Central memory CD4-positive, alpha-beta T cell (primary cell): ENCODE measurements at places on chromosomes 2 and 18.

- no peak for DNase-seq
Measured at GRCh38 chr2:10834068-10834655, 21.6 kb upstream of the PDIA6 start.

DNA sequence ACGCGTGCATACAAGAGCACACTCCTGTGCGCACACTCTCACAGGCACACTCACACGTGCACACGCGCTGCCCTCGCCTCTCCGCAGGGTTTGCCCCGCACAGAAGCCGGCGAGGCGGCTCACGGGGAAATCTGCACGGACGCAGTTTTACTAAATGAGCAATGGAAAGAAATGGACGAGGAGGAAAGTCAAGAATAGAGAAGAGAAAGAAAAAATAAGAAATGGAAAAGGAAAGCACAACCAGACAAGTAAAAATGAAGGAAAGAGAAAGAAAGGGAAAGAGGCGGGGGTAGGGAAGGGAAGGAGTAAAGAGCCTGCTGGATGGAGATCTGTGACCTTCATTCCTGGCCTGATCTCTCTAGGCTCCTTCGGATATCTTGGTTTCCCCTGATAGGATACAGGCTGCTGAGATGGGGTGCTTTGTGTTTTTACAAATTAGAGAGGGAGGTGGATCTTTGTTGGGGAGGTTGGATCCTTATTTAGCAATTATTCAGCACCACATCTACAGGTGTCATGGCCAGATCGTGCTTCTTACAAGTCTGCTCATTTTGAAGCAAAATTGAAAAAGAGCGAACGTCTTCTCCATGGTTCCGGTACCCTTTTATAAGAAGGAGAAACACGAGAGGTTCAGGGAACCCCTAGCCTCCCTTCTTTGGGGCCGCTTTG is 693 bp upstream of the LRP2 start:
- no peak for DNase-seq

GRCh38 chr2:27042985-27043634 is 8.4 kb upstream of the AGBL5 start:
- DNase-seq = no peak

- no peak for DNase-seq
Measured at GRCh38 chr2:119674711-119675500, 4.1 kb upstream of the TMEM177 start.

GRCh38 chr2:163601377-163601776 is 134.4 kb downstream of the FIGN start:
- DNase-seq = no peak

- no peak for DNase-seq
Measured at GRCh38 chr2:230930149-230930780, 5.2 kb upstream of the GPR55 start.

GRCh38 chr18:43486462-43486861 is 209.2 kb upstream of the SYT4 start:
- DNase-seq = no peak

DNA sequence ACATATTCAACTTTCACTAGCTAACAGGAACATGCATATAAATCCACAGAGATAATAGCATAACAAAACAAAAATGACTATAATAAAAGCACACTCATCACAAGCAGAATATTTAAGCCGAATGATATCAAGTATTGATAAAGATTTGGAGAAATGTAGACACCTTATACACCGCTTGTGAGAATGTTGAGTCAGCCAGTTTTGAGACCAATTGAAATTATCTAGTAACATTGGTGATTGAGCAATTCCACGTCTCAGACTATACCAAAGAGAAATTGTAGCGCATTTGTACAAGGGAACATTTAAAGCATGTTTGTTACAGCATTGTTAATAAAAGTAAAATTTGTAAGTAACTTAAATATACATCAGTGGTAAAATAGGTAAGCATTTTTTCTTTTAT is 402.9 kb upstream of the FIGN start:
- DNase-seq = no peak

DNA sequence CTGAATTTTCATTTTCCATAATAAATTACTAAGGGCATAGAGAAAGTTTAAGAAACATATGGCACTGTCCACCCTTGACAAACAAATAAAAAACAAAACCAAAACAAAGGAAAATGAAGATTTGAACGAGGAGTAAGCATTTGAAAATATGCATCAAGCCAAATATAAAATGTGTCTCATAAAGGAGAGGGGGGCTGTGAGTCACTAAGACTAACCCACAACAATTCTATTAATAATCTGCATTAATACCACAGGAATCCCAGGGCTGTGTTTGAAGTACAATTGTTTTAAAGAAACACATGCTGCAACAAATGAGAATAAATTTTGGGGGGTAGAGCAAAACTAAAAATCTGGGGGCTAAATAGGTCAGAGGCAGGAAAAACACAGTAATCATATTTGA is 53.8 kb upstream of the STK17B start:
- DNase-seq = no peak

DNA sequence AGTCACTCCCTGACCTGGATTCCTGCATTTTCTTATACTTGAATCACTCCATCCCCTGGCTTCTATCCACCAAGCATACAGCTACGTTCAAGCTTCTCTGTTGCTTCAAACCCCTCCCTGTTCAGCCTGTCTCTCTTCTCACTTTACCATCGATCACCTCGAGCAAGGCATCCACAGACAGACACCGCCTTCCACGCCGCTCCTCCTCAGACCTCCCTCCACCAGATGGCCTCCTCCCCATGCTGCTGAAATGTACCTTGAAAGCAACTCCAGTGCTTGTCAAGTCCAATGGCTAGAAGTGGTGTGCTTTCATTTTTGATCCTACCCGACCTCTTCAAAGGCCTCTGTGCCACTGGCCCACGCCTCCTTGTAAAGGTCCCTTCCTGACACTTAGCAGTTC is 131.3 kb upstream of the ACAA2 start:
- DNase-seq = no peak

- DNase-seq = no peak
Measured at GRCh38 chr2:172947461-172948153, 128.0 kb upstream of the MAP3K20 start.
